Cardiac muscle cell (in vitro differentiated cells and primary cell): ENCODE measurements at places on chromosomes 16 and 17. TPM values are rescaled to one million over a fixed set of nuclear protein-coding genes. Genes with fewer than 3 reads are reported as not detected.

HEXIM1 gene
- 20.9 and 34.8 TPM in 2 replicates for total RNA-seq

MYO15B gene
- total RNA-seq: 15.3 and 101 TPM in 2 replicates

SLC47A2 gene
- total RNA-seq: 0.14 and 0.27 TPM in 2 replicates

DPEP2NB gene
- not detected in 2 replicates for total RNA-seq

FADS6 gene
- 0.83 and 0.85 TPM in 2 replicates for total RNA-seq

SLC25A39 gene
- 228 and 243 TPM in 2 replicates for total RNA-seq

NMRAL1 gene
- total RNA-seq: 45.4 and 64.5 TPM in 2 replicates

P3H4 gene
- 118 and 153 TPM in 2 replicates for total RNA-seq

TBC1D3C gene
- 4.0 TPM in 1 of 2 replicates, not detected in the other for total RNA-seq

CTRB1 gene
- total RNA-seq: not detected in 2 replicates

SDR42E2 gene
- total RNA-seq: 0.06 TPM in 1 of 2 replicates, not detected in the other

CES5A gene
- total RNA-seq: not detected in 2 replicates

GCGR gene
- total RNA-seq: 0.15 TPM in 1 of 2 replicates, not detected in the other

CDK5R1 gene
- total RNA-seq: 1.7 and 3.5 TPM in 2 replicates

SMTNL2 gene
- total RNA-seq: 176 and 184 TPM in 2 replicates

EFCAB5 gene
- total RNA-seq: 0.12 and 0.88 TPM in 2 replicates

PLEKHG4 gene
- 3.6 and 6.8 TPM in 2 replicates for total RNA-seq

GRN gene
- 274 and 275 TPM in 2 replicates for total RNA-seq

WNT9B gene
- total RNA-seq: not detected in 2 replicates

CRYM gene
- 0.21 TPM in 1 of 2 replicates, not detected in the other for total RNA-seq

PYY gene
- total RNA-seq: not detected in 2 replicates
